Astrocyte of the cerebellum (primary cell): ENCODE measurements at places on chromosomes 13 and 19.
A peak's percentile ranks its signal among the peaks of the same experiment; 100 is the strongest.

DNA sequence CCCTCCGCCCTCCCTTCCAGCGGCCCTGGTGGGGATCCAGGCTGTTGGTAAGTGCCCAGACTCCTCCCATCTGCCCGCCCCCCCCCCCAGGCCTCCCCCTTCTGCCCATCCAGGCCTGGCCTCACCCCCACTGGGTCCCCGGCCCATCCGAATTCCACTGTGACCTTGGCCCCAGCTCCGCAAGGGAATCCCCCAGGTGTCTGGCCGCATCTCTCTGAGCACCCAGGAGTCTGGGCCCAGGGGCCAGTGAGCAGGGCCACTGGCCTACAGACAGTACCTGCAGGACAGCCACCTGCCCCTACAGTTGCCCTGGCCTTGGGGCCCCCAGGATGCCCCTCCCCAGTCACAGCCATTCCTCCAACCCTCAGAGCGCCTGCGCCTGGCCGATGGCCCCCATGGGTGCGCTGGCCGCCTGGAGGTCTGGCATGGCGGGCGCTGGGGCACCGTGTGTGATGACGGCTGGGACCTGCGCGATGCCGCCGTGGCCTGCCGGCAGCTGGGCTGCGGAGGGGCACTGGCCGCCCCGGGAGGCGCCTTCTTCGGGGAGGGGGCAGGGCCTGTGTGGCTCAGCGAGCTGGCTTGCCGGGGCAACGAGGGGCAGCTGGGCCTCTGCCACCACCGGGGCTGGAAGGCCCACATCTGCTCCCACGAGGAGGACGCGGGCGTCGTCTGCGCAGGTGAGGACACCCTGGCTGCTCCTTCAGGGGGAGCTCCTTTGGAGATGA is 912 bp downstream of the SSC5D start:
- no peak for DNase-seq

GRCh38 chr13:26344980-26345379 is 91.1 kb downstream of the CDK8 start:
- DNase-seq: no peak

DNA sequence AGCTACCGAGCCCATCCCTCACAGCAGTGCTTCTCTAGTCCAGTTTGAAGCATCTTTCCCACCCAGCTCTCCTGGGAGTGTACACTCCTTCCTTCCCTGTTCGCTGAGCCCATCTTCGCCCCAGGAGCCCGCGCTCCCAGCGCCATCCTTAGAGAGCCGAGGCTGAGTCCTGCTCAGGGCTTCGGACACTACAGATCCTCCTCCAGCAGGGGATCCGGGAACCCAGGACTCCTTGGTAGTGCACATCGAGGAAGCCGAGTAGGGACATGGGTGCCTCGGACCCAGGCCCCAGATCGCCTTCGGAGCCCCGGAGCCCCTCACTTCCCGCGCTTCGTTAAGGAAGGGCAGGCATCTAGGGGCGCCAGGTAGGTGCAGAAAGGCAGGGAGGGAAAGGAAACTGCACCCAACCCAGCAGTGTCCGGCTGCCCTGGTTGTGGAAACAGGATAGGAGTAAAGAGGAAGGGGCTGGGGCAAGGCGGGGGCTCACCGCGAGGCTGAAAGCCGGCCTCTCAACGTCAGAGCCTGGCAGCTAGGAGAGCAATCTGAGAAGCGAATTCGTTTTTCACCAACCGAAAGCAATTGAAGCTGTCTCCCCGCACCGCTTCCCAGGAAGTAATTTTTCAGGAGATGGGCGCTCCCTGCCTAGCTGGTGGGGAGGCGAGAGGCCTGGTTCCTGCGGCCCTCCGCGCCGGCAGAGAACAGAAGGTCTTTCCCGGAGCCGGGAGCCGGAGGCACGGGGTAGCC is 1.0 kb downstream of the PDX1 start:
- no peak for DNase-seq

DNA sequence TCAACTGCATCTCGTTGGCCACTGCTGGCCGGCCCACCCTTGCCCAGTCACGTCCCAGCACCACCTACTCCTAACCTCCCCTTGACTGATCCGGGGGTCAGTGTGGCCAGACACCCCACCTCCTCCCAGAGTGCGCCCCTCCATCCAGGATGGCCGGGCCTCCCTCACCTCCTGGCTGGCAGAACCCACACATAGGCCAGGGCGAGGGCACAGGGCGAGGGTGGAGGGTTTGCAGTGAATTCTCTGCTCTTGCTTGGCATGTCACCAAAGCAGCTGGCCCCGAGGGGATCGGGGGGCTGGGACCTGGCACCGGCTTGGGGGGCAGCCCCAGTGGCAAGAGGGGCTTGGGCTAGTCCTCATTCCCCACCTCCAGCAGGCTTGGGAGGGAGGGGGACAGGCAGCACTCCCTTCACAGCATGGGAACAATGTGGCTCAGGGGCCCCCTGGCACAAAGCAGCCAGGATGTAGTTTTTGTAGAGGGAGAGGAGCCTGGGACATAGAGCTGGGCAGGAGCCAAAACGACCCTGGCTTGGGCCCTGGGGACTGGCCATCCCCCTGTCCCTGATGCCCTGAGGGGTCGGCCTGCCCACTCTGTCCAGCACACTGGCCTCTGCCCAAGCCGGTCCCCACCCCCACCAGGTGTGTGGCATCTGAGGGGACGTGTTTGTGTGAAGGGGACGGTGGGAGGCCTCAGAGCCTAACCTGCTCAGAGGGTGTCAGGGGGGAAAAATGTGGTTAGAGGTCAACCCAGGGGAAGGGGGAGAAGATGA is 28.5 kb upstream of the ASF1B start:
- DNase-seq: no peak

GRCh38 chr19:50333737-50334617 is 4.8 kb upstream of the KCNC3 start:
- peak; percentile 9 for DNase-seq

DNA sequence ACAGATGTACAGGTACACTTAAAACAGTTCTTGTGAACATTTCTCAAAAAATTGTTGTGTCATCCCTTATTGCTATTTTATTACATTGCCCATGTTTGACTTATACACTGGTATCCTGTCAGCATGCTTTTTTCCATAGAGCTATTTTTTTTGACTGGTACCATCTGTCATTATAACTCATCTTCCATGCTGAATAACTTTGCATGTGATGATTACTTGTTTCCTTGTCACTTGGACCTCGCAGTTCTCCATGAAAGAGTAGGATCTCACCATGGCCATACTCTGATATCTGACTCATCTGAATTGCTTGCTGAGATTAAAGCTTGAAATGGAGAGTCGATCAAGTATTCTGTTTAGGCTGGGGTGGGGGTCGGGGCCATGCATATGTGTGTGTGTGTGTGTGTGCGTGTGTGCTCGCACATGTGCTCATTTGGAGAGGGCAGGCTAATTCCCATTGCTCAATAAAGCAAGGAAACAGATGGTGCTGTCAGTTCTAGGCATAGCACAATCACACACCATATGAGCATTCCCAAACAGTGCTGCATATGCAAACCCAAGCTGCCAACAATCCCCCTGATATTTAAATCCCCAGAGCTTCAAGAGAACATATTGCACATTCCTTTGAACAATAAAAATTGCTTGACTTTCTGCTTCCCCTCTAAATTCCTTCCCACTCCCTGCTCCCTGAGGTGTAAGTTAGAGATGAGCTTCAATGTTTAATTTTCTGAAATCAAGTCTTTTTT is 62.9 kb downstream of the NHLRC3 start:
- no peak for DNase-seq

DNA sequence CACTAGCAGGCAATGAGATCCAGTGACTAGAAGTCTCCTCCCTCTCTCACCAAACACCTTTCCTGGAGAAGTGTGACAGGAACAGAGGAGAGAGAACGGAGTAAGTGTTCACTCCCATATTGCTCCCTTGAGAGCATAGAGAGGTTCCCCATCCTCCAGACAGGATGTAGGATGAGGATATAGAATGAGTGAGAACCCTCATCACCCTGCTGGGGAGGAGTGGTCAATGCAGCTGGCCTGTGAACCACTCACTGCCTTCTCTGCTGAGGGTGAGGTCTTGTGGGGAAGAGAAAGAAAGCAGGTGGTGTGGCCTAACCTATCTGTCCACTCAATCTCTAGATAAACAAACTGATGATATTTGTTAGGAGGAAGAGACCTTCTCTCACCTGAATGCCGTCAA is 386.6 kb downstream of the PCDH20 start:
- DNase-seq: no peak

DNA sequence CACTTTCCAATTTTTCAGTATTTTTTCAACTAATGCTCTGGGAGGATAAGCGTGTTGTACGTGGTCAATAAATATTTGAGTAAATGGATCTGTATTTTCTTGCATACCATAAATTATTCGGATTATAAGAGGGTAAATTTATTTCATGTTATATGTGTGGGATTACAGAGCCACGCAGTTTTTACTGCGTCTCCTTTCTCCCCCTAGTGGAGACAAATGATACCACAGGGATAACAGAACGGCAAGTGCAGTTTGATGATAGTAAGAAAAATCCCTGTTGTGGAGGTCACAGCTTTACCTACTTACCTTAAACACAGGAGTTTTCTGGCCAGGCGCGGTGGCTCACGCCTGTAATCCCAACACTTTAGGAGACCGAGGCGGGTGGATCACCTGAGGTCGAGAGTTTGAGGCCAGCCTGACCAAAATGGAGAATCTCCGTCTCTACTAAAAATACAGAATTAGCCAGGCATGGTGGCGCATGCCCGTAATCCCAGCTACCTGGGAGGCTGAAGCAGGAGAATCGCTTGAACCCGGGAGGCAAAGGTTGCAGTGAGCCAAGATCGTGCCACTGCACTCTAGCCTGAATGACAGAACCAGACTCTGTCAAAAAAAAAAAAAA is 16.8 kb downstream of the MBD3L2B start:
- no peak for DNase-seq

DNA sequence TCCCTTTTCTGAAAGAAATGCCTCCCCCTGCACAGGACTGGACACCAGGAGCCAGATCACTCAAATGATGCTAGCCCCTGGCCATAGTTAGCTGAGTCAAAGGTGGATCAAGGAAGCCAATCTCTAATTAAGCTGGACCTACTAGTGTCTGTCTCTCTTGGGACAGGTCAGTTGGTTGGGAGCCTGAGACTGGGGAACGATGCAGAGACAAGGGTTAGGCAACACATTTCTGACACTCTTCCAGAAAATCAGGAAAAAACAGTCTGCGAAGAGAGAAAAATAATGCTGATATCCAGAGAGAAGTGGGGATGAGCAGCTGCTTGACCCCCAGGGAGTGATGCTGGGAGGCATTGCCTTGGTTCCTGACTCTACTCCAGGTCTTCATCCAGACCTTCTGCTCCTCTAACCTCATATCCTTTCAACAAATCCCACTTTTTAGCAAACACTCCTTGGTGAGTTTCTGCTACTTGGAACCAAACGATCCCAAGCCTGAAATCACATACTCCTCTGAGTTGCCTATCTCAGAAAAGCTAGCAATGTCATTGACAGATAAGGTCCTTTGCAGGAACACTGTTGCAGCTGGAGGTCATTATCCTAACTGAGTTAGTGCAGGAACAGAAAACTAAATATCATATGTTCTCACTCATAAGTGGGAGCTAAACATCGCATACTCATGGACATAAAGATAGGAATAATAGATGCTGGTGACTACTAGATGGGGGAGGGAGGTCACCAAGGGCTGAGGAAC is 369.7 kb downstream of the COG6 start:
- DNase-seq: no peak

GRCh38 chr19:58318297-58318696 is 8.5 kb upstream of the ZSCAN22 start:
- DNase-seq: no peak

GRCh38 chr19:9580728-9581127 is 3.6 kb downstream of the ZNF121 start:
- DNase-seq: no peak

DNA sequence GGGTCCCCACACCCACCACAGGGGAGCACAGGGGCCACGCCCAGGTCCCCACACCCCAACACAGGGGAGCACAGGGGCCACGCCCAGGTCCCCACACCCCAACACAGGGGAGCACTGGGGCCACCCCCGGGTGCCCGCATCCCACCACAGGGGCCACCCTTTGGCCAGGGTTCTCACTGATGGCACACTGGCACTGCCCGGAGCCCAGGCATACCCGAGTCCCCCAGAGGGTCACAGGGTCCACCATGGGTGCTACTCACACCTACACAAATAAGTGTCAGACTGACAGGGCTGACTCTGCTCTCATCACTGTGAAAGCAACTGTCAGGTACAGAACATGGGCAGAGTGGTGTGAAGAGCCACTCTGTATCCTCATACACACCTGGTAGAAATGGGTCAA is 98.8 kb downstream of the TUBGCP3 start:
- DNase-seq: no peak

DNA sequence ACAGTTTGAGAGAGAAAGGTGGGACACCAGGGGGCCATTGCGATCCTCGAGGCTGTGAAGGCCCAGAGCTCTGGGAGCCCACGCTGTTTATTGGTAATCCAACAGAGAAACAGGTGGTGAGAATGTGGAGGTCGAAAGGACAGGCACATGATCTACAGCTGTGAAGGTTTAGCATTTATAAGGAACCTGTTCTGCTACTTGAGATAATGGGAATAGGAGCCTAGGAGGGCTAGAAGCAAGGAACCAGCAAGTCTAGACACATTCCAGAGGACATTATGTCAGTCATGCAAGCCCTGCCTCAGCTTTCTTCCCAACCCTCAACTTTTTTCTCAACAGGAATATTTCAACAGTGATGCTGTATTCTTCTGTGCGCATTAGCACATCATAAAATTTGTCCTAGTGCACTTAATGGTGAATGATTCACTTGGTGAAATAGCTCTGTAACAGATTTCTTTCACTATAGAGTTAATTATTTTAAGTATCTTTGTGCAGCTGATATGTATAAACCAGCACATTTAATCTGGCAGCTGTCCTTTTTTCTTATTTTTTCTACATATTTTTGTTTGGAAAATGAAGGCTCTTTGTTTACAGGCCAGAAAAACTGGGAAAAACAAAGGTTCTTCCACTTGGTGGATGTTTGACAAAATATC is 25.4 kb downstream of the ZNF90 start:
- DNase-seq: no peak

- DNase-seq: no peak
Observed at GRCh38 chr19:34744896-34745690, 11.1 kb downstream of the ZNF181 start.

GRCh38 chr13:48235341-48236135 is 2.5 kb downstream of the ITM2B start:
- no peak for DNase-seq

GRCh38 chr13:113650275-113650674 is 7.7 kb downstream of the ATP4B start:
- no peak for DNase-seq
